Ureter (tissue), 1 donor: ENCODE measurements at places on chromosomes 3 and 15.

DNA sequence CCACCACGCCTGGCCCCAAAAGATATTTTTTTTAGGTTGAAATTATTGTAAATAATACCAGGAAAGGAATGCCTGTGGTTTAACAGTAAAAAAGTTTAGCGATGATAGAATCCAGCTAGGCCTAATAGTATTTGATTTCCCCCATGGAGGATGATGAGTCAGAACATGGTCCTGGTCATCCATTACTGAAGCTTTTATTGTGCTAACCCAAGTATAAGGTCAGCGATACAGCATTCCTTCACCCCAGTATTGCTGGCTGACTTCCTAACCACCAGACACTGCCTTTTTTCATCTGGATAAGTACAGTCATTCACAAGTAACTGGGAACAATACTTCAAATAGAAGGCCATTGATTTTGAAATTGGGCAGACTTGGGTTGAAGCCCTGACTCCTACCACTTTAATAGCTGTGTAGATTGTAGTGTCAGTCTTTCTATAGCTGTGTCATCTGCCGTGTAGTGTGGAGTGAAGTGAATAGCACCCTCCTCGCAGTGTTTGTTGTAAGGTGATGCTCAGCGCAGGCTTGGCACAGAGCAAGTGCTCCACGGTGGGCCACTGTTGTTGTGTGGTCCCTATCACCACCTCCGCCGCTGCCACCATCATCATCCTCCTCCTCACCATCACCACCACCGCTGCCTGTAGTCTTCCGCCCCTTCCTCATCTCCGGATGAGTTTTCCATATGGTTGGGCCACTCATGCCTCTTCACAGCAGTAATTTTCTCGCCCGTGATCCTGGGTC, 436.0 kb upstream of the TPM1 start:
- DNase-seq, result no peak

DNA sequence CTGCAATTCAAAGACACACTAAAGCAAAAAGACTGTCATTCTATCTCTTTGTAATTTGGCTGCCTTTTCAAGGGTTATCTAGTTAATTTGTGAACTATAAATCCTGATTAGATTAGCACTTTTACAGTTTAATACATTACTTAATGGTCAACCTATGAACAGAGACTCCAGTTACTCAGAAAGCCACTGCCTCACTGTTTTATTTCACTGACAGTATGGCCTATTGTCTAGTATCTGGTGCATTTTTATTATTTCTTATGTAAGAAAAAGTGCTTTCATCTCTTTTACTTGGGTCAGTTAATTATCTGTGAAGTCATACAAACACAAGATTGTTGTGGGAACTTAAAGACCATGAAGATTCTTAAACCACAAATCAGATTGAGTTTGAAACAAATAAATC, 133.8 kb downstream of the ZBBX start:
- no peak for DNase-seq

GRCh38 chr3:37514055-37514665, 339.8 kb upstream of the LRRFIP2 start:
- DNase-seq, result no peak

DNA sequence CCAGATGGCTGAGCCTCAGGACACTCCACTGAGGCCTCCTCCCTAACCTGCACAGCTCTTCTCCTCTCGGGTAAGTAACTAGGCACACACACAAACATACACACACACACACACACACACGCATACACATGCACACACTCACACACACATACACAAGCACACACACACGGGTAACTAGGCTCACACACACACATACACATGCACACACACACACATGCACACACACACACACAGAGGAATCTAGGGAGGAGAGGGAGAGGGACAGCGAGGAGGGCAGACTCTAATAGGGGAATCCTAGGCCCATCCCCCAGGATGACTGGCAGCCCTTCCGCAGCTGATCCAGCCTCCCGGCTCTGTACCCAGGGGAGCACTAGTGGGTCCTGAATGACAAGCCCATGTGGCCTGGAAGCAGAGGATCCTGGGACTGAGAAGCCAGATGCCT, 177.4 kb upstream of the LINGO1 start:
- no peak for DNase-seq

- DNase-seq, result no peak
These were observed 18.6 kb downstream of the POMGNT2 start for GRCh38 chr3:43087249-43087776.

- DNase-seq, result no peak
These were observed 28.1 kb upstream of the CAPN3 start for GRCh38 chr15:42331235-42331634.

DNA sequence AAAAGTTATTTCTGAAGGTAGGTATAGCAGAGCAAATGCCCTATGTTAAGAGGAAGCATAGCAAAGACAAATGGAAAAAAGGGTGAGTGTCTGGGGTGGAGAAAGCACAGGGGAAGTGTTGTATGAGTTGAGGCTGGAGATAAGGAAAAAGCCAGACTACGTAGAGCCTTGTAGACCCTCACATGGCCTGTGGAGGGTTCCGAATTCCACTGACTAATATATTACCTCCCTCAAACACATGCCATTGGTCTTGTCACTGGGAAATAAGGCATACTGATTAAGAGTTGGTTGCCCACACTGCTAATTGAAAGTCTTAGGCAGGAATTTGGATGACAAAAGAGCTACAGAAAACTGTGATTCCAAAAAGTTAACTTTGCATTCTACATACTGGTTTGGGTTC, 65.2 kb downstream of the TRAT1 start:
- no peak for DNase-seq

DNA sequence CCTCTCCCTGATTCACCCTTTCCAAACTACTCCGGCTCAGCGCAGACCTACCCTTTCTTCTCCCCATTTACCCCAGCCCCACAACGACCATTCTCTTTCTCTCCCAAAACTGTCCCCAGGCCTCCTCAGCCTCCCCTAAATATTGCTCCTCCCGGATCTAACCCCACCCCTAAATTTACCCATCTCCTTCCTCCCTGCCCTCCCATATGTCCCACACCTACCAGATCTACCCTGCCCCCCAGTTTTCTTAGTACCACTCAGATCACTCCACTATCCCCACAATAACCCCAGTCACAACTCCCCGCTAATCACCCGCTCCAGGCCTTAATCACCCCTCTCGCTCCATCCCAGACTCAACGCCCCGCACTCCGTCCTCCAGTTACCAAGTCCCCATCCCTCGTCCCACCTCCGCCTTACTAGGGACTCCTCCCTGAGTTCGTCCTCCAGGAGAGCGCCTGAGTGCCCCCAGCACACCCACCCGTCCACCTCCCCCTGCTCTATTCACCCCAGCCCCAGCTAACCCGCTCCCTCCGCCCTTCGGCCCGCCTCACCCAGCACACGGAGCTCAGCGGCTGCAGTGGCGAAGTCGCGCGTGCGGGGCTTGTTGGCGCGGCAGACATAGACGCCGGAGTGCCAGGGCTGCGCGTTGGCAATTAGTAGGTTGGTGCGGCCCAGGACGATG, 18.6 kb upstream of the IGDCC3 start:
- no peak for DNase-seq
